ENCODE measurements at places on chromosomes 5 and 9. TPM values are rescaled to one million over a fixed set of nuclear protein-coding genes. Genes with fewer than 3 reads are reported as not detected.

DNA sequence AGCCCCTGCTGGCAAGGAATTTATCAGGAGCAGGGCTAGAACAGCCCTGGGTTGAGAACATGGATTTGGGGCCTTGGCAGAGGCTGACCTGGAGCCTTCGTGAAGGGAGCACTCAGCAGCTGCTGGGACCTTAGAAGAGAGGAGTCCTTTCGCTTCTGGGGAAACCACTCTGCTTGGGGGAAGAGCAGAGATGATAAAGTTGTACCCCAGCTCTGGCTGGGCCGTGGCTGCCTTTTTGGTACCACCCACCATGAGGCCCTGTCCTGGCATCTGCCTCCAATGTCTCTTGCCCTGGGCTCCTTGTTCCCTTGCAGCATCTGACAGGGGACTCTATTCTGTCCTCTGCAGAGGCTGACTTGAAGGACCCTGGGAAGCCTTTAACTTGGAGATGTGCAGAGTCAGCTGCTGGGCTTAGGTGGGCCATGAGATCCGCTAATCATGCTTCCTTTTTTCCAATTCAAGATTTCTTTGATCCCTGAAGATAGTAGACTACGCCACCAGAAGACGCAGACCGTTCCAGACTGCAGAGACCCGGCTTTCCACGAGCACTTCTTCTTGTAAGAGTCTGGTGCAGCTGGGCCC is 20.2 kb downstream of the RGS3 start:
- no peak for DNase-seq

DNA sequence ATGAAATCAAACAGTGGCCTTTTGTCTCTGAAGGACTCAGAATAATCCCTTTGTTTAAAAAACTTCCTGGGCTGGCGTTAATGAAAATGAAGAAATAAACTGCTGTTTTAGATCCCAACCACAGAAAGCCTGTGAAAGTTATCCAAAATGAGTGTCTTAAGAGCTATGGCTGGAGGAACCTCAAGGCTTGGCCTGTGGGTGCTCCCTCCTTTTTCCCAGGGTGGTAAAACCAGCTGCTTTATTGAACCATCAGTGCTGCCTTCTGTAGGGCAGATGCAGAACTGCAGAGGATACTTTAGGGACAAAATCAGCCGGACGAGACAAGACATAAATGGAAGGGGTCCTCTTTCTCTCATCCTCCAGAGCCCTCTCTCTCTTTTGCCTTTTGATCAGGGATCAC is 100.9 kb downstream of the SMARCA2 start:
- no peak for DNase-seq

DNA sequence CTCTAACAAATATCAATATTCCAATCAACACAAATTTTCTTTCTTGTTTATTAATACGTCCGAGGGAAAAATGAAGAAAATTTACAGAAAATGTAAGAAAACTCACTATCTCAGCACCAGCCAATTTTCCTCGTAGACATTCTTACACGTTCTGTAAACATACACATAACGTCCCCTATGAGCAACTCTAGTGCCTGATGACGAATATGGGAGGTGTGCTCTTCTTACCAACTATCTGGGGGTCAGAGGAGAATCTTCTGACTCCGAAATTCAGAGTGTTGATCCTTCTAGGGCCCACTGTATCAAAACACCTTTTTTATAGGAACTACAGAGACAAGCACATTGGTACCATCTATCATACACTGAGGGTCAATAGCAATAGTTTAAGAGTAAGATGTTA is 198.7 kb downstream of the GAPVD1 start:
- no peak for DNase-seq

- DNase-seq: no peak
Measured at GRCh38 chr9:73773896-73774295, 622.2 kb downstream of the ANXA1 start.

DNA sequence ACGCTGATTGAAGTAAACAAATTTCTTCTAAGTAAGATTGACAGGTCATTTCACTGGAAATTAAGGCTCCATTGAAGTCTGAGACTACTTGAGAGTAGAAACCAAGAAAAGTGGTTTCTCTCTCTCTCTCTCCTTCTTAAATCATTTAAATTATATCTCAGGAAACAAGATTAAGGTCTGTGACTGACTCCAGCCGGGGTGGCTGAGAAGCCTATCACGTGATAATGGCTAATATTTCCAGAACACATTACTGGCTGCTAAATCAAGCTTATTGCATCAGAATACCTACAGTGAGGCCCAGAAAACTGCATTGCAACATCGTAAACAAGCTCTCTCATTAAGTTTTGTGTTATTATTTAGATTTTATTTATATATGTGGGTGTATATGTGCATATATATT is 88.4 kb downstream of the PTCD2 start:
- no peak for DNase-seq

- DNase-seq: no peak
Measured at GRCh38 chr5:149959406-149960236, 937 bp upstream of the SLC26A2 start.

GRCh38 chr9:120396418-120396817 is 183.5 kb downstream of the CDK5RAP2 start:
- DNase-seq: no peak

- no peak for DNase-seq
Measured at GRCh38 chr5:139709582-139710318, 61.6 kb downstream of the CXXC5 start.

GRCh38 chr9:129983891-129984290 is 59.1 kb downstream of the FNBP1 start:
- peak; percentile 1 for DNase-seq

DNA sequence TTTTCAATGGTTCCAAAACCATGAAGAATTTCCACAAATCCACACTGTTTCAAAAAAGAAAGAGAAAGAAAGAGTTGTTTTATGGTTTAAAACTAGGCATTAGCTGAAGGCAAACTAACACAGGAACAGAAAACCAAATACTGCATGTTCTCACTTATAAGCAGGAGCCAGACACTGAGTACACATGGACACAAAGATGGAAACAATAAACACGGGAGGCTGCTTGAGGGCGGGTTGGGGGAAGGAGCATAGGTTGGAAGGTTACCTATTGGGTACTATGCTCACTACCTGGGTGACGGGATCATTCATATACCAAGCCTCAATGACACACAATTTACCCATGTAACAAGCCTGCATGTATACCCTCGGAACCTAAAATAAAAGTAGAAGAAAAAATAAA is 45.0 kb downstream of the SEMA6A start:
- DNase-seq: no peak

MGAT1 gene
- total RNA-seq: 55.8 TPM

LHFPL2 gene
- 56.6 TPM for total RNA-seq

SLC34A3 gene
- not detected for total RNA-seq

SPATA31A3 gene
- not detected for total RNA-seq

FOXE1 gene
- not detected for total RNA-seq

FUT7 gene
- 0.11 TPM for total RNA-seq
